Motor neuron (in vitro differentiated cells): ENCODE measurements at places on chromosomes 4 and X. TPM values are rescaled to one million over a fixed set of nuclear protein-coding genes. Genes with fewer than 3 reads are reported as not detected.

The CXCL3 gene
- 1.0 and 1.2 TPM in 2 replicates for total RNA-seq

The CPZ gene
- total RNA-seq, result 0.46 TPM in 1 of 2 replicates, not detected in the other

The GLUD2 gene
- total RNA-seq, result 1.4 and 1.6 TPM in 2 replicates

The BMP3 gene
- total RNA-seq, result 33.1 and 51.6 TPM in 2 replicates

The EDA gene
- 2.0 and 3.7 TPM in 2 replicates for total RNA-seq

The SOX3 gene
- total RNA-seq, result 14.6 and 16.7 TPM in 2 replicates

The POU4F2 gene
- 0.21 and 0.30 TPM in 2 replicates for total RNA-seq

DNA sequence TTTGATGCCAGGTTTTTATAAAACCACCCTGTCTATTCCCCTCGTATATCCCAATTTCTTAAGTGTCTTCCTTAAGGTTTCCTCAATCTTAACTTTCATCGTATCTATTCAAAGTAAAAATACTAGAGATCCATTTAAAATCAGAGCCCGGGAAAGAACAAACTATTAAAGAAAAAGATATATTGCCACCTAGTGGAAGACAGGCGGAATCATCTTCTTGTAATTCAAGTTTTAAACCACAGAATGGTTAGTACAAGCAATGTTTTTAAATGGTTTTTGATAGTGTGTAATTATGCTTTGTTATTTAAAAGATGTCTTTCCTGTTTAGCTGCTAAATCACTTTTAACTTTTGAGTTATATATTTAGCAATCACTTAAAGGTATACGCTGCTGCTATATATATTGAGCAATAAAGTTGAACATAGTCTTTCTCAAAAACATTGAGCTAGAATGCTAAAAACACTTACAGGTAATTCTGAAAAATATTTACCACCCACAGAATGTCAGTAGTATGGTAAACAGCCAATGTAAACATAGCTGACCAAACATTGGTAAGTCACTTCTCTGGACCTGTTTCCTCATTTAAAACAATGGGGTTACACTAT is 18.2 kb downstream of the PRDM8 start:
- no peak for ATAC-seq

GRCh38 chrX:54492340-54492739 is 3.7 kb downstream of the FGD1 start:
- ATAC-seq, result no peak

GRCh38 chr4:99859618-99860017 is 34.6 kb downstream of the LAMTOR3 start:
- ATAC-seq, result no peak

DNA sequence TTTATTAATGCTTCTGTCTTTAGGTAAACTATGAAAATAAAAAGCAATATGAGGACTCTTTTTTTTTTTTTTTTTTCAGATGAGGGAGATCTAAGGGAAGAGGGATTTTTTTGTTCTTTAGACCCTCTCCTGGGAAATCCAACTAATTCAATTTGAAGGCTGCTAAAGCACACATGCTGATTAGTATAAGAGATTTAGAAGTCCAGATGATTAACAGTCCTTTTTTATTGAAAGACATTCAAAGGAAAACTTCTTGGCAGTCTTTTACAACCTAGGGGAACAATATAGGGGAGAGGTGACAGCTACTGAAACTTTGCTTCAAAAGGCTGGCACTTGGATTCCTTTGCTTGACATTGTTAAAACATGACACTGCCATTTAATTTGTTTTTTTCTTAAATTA is 602.5 kb downstream of the RAPGEF2 start:
- ATAC-seq, result no peak

DNA sequence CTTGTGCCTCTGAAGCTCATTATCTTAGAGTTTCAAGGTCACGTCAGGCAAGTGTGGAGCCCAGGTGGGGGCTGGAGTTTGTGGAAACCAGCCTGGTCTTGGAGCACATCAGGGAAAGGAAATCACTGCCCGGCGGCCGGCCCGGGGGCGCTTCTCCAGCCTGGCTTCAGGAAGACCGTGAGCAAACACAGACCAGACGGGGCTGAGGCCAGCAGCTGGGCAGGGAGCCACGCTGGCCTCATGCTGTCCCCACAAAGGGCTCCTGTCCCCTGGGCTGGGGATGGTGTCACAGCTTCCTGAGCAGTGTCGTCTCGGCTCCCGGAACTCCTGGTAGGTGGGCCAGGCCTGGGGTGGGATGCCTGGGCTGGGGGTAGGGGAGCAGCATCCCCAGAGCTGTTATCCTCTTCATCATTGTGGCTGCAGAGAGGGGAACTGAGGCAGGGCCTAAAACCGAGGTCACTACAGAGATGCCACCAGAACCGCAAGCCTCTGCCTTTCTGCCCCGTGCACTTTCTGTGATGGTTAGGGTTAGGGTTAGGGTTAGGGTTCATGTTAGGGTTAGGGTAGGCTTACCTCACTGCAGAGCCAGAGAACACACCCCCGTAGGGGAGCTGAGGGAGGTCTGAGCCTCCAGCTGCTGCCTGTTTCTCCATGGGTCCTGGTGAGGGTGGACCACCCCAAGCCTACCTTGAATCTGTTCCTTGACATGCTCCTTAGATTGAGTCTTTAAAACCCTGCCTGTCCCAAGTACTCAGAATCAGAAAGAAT is 77.5 kb downstream of the HTRA3 start:
- no peak for ATAC-seq

- ATAC-seq, result no peak
Observed at GRCh38 chr4:80173841-80174240, 23.5 kb upstream of the PRDM8 start.

GRCh38 chr4:12447451-12447850 is 1018.8 kb upstream of the HS3ST1 start:
- no peak for ATAC-seq

- ATAC-seq, result peak; percentile 86
Observed at GRCh38 chr4:110183643-110184042, 14.8 kb downstream of the ELOVL6 start.

- no peak for ATAC-seq
Observed at GRCh38 chr4:81319657-81320056, 104.6 kb upstream of the PRKG2 start.

DNA sequence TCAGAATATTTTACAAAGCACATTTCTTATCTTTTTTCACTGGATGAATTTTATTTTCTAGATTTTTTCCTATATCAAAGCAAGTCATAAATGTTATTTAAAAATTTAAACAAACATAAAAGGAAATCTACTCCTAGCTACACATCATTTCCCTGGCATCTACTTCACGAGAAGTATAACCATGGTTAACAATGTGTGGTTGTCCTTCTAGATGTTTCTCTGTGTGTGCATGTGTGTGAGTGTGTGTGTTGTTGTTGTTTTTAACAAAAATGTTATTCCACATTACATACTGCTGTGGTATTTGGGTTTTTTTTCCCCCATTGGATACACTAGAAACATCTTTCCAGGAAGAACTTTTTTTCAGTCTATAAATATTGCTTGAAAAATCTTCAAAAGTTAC is 103.1 kb downstream of the CHIC2 start:
- no peak for ATAC-seq

DNA sequence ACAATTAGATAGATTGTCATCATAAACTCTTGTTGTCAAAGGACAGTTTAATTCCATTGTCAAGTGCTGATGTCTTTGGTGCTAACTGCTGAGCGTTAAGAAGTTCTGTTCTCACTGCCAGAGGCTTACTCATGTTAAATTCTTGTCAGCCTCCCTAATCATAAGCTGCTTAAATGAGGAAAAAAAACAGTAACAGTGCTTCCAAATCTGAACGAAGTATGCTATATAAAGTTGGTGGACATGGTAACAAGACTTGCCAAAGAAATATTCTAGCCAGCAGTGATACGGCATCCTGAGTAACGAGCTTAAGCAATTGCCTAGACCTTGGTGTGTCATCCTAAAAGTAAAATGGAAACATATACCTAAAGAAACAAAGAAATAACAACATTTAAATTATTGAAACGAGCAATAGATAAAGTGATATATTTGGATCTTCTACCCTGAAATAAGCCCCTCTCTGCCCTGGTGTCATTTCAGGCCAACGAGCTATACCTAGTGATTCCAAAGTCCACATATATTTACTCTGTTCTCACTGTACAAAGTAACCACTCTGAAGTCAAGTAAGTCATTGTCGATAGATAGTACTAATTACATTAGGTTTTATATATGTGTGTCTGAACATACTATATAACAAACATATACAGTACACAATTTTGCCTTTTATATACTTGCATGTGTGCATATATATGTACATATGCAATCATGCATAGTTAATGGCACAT is 339.7 kb upstream of the HS3ST1 start:
- ATAC-seq, result peak; percentile 31

DNA sequence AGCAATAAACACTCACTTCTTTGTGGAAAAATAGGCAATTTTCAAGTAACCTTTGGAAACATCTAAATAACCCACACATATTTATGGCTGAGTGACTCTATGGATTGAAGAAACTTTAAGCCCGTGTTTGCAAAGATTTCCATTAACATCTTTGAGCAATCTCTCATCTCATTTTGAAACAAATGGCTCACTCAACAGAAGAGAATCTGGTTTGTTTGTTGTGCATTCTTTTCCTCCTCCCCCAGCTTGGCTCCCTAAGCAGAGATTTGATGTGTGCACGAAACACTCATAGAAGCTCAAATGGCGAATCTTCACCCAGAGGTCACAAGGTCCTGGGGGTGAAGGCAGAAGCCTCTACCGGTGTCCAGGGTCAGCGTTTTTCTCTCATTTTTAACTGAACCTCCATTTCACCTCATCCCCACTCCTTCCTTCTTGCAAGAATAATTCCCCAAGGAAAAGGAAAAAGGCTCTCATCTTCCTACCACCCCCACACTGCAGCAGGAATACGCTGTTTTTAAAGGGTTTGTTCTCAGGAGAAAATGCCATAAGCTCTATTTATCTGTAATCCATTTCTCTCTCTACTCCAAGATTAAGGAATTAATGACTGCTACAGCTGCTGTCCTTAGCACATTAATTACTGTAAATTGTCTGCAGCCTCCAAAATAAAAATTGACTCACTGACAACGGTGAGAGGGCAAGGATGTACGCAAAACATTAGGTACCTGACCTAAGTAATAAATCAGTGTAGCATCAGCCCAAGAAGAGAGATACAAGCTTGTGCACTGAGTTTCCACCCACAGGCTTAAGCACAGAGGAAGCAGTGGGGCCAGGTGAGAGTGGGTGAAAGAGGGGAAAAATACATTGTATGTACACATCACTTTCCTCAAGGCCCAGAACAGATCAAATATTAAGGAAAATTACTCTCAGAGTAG is 307.6 kb upstream of the NOCT start:
- ATAC-seq, result no peak

DNA sequence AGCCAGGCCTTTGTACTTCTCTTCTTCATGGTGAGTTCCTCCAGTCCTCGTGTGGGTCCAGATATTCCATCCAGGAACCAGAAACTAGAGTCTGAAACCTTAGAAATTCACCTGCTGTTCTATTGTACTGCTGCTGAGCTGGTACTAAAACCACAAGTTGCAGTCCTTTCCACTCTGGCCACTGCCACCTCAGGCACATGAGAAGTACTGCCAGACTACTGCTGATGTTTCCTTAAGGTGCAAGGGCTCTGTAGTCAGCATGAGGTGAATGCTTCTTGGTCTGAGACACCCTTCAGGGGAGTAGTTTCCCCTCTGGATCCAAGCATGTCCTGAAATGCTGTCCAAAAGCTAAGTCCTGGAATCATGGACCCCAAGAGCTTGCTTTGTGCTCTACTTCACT is 399.6 kb upstream of the CT83 start:
- ATAC-seq, result no peak

- no peak for ATAC-seq
Observed at GRCh38 chrX:15151267-15152186, 118.4 kb downstream of the ASB9 start.

- ATAC-seq, result no peak
Observed at GRCh38 chr4:55014876-55015275, 110.5 kb downstream of the KDR start.

DNA sequence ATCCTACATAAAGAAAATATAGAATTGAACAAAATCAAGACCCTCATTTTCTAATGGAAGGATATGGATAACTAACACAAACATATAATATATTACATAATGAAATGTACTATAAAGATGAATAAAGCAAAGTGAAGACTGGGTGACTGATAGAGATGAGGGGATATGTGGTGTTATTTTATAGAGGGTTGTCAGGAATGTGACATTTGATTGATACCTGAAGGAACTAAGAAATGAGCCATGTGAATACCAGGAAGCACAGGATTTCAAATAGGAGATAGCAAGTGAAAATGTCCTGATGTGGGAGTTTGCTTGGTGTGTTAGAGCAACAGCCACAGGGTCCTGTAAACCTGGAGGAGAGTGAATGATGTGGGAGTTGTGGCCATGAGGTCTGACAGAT is 40.1 kb upstream of the GNPDA2 start:
- ATAC-seq, result no peak

DNA sequence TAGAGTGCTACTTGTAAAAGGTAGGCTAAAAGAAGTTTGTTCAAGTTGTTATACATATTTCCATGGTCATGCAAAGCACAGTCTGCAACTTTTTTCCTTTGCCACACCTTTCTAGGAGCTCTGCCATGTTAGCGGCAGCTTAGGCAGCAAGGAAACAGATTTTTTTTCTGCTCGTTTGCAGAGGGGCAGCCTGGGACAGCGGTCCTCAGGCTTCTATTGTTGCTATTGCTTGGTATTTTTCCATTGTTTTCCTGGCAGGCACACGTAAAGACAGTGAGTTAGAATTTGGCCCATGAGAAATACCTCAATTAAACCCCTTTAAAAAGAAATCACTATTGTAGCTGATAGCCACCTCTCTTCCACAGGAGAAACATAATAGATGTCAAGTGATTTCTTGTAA is 391.4 kb downstream of the SH2D1A start:
- no peak for ATAC-seq

GRCh38 chr4:24980740-24981139 is 50.0 kb downstream of the LGI2 start:
- peak; percentile 38 for ATAC-seq

- ATAC-seq, result no peak
Observed at GRCh38 chrX:28876408-28876807, 289.2 kb downstream of the IL1RAPL1 start.

DNA sequence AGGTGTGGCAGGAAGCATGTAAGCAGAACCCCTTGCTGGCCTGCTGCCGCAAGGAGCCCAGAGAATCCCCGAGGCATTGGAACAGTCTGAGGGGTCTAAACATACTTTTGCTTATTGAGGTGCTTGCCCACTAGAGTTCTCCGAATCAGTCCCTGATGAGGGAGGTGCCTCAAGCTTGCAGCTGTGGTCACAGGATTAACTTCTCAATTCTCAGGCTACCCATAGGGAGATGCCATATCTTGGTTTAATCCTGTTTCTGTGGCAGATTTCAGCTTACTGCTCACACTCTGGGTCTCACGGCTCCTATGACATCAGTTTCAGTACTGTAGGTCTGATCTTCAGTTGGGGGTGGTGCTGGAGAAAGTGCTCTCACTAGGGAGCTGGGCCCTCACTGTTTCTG is 39.9 kb downstream of the CCNG2 start:
- no peak for ATAC-seq

DNA sequence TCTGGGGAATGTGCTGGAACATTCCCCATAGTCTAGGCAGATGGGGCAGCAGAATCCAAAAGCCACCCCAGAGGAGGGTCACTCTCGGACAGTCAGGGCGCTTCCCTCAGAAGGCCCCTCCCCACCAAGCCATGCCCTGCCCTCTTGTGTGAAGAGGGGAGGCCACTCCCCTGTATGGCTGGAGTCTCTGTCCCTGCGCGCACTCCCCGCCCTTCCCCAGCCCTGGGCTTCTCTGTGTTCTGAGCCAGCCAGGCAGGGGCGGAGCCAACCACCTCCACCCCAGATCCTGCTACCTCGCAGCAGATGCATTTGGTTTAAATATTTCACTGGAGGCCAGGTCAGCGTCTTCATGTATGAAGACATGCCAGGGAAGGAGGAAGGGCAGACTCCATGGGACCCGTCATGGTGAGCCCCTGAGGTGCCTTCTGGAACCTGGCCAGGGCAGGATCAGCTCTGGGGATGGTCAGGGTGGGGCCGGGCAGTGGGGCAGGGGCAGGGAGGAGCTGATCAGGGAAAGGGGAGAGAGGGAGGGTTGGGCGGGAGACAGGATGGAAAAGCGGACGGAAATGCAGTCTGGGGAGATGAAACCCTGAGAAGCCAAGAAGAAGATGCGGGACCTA is 107.3 kb downstream of the ADRA2C start:
- peak; percentile 32 for ATAC-seq
